ENCODE measurements at places on chromosomes 4 and X.

GRCh38 chr4:55546506-55546755 is 278 bp downstream of the CLOCK start:
- DNase-seq: no peak

DNA sequence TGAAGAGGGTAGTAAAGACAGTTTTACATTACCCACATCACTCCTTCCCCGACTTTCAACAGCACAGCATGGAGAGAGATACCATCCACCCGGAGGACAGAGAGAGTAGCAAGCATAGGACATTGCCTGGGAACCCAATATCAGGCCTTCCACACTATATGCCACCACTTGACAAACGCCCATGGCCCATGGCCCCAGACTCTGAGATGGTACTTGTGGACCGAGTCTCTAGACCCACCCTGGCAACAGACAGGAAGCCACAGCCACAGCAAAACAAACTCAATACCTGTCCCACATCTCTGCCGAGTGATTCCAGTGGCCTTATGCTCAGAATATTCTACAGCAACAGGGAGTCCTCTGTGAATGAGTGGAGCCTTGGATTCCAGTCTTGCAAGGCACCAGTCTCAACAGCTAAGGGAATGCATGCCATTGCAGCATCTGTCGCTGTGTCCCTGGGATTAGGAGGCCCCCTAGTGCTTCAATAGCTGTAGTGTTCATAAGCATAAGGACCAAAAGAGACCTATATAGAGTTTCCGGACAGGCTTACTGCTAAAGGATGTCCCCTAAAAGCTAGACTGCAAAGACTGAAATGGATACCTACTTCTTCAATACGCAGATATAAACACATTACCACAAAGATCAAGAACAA is 14.7 kb upstream of the CT55 start:
- DNase-seq: peak; percentile 43

DNA sequence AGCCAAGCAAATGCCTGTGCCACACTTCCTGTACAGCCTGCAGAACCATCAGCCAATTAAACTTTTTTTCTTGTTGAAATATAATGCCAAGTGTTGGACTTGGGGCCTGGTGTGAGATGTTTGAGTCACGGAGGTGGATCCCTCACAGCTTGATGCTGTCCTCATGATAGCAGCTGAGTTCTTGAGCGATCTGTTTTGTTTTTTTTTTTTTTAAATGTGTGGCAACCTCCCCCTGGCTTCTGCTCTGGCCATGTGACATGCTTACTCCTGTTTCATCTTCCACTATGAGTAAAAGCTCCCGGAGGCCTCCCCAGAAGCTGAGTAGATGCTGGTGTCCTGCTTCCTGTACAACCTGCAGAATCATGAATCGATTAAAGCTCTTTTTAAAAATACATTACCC is 973.3 kb upstream of the FTHL17 start:
- no peak for DNase-seq

DNA sequence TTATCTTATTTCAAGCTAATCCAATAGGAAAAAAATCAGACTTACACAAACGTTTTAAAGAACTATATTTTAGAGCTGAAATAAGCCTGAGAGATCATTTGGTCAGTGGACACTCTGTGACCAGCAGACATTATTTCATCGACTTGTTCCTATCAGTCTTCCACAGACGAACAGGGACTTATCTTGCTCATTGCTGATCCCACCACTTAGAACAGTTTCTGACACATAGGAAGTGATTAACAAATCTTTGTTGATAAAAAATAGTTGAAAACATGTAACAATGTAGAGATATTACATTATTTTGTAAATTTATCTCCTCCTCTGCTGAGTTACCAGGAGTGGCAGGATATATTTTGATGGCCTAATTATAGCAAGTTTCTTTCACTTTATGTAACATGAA is 65.8 kb downstream of the TAPT1 start:
- no peak for DNase-seq

GRCh38 chr4:152408514-152409327 is 127.2 kb downstream of the FBXW7 start:
- peak; percentile 8 for DNase-seq

DNA sequence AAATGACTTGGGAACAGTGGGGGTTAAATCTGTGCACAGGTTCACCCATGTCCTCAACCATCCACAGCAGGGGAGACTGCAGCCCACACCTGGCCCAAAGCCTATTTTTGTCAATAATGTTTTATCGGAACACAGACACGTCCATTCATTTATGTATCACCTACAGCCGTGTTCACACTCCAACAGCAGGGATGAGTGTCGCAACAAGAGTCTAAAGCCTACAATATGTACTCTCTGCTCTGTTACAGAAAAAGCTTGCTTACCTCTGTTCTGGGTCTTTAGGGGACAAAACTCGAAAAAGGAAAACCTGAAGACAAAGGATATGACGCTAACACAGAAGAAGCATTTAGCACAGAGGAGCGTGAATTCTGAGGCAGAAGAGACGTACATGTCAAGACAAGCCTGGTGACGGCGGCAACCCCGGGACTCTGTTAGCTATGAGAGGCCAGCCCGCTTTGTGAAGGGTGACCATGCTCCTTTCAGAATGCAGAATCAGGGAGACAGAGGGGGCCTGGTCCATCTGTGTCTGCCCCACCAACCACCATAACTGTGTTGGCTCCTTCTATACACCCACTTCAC is 45.5 kb downstream of the AFAP1 start:
- DNase-seq: no peak

GRCh38 chrX:155094468-155095061 is 23.3 kb downstream of the BRCC3 start:
- no peak for DNase-seq

GRCh38 chr4:43690116-43690515 is 758.5 kb downstream of the KCTD8 start:
- no peak for DNase-seq

DNA sequence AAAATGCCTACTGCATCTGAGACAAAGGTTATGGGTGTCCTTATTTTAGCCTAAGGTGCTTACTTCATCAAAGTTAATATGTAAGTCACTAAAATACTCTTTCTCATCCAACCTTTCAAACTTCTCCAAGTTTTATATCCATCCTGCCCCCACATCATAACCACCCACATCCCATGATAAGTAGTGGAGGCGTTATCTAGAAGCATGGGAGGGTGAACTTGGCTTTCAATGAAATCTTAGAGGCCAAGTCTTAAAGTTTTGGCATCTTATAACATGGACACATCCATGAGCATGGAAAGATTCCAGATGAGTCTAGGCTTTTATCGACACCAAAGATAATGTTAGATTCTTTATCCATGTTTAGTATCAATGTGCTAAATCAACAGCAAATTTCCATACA is 22.9 kb upstream of the SEC24D start:
- no peak for DNase-seq

DNA sequence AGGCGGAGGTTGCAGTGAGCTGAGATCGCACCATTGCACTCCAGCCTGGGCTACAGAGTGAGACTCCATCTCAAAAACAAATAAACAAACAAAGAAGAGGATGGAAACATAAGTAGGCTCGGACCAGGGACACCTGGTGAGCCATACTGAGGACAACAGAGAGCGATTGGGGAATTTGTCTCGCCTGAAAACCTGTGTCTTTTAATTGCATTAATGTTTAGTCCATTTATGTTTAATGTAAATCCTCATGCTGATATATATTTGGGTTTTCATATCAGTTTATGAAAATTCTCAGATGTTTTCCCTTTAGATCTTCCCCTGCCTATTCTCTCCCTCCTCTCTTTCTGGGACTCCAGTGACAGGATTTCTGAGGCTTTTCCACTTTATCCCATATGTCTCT is 84.6 kb downstream of the EVC start:
- no peak for DNase-seq

GRCh38 chr4:106238820-106239420 is 77.1 kb downstream of the TBCK start:
- DNase-seq: no peak

DNA sequence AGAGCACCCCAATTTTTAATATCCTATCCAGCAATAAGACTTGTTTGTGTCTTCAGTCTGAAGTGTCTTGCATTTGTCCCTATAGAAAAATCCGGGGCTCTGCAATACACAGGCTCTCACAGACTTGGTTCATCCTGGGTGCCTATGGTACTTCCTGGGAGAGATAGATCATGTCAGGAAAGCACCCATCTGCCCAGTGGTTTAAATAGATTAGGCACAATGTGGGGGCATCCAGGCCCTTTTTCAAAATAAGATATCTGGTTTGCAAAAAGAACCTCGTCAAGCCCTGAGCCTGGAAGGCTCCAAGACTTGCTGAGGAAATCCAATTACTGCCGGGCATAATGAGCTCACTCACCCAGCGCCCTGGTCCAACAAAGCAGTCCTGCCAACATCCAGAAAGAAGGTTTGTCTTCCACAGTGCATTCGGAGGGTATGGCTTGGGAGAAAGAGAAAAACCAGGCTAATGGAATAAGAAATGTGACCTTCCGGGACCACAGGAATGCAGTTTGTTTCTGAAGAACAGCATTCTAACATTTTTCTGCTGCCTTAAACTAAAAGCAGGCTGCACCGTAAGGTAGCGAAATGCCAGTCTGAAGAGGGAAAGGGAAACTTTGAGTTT is 11.6 kb downstream of the JAKMIP1 start:
- no peak for DNase-seq

- no peak for DNase-seq
Observed at GRCh38 chrX:79107891-79108718, 36.4 kb upstream of the GPR174 start.

- DNase-seq: no peak
Observed at GRCh38 chr4:127606823-127607222, 25.9 kb upstream of the INTU start.

DNA sequence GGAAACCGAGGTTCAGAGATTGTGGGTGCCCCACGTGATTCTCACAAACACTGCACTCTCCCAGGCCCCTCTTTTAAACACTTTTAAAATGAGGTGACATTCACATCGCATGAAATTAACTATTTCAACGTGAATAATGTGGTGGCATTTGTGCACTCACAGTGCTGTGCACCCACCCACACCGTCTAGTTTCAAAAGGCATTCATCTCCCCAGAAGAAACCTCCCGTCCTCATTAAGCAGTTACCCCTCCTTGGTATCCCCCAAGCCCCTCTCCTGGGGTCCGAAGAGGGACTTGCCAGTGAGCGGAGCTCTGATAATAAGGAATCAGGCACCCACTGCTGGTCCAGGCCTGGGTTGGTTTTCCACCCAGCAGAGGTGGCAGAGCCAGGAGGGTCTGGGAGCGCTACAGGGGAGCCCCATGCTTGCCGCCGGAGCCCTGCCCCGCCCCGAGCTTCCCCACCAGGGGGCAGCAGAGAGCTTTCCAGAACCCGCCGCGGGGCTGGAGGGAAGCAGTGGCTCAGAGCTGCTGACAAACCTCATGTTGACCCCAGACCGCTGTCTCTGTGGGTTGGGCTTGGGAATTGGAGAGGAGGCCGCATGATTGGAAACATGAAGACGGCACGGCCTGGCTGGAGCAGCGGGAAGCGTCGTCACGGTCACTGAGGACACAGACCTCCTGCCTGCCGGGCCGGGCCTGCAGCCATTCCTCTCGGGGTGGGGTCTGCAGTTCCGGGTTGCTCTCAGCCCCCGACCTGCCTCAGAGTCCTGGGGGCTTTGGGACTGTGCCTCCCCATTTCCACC is 27.5 kb upstream of the HTRA3 start:
- peak; percentile 90 for DNase-seq

DNA sequence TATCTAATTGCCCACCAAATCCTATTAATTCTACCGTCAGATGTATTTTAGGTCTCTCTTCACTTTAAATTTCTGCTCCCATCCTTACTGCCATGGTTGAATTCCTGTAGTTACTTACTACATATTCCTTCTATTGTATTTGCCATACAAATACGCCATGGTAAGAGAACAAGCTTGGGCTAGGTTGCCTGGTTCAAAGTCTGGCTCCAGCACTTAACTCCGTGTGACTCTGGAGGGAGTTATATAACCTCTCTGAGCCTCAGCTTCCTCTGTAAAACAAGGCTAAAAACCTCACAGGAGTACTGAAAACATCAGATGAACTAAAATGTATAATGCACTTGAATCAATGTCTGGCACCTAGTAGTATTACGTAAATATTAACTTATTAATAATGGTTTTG is 260.3 kb upstream of the RPS6KA3 start:
- DNase-seq: no peak

- DNase-seq: no peak
Observed at GRCh38 chr4:151690876-151691275, 69.9 kb downstream of the GATB start.

- DNase-seq: no peak
Observed at GRCh38 chrX:84709987-84710386, 207.7 kb upstream of the HDX start.

- no peak for DNase-seq
Observed at GRCh38 chr4:189502841-189503435, 437.7 kb upstream of the FRG1 start.

DNA sequence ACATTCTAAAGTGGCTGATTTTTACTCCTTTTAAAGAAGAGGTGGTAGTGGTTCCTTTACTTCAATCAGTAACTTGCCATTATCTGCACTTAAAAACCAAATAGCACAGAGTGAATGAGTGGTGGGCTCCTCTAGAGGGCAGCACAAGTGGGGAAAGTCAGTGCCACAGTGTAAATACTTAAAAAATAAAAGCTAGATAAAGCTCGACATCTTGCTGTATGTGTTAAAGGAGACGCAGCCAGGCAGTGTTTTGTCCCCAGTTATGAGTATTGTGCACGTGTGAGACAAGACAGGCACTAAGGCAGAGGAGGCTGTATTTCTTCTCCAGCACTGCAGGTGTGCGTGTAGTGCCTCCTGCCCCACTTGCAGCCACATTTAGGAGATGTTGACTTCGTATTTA is 24.6 kb downstream of the NAP1L5 start:
- peak; percentile 44 for DNase-seq

DNA sequence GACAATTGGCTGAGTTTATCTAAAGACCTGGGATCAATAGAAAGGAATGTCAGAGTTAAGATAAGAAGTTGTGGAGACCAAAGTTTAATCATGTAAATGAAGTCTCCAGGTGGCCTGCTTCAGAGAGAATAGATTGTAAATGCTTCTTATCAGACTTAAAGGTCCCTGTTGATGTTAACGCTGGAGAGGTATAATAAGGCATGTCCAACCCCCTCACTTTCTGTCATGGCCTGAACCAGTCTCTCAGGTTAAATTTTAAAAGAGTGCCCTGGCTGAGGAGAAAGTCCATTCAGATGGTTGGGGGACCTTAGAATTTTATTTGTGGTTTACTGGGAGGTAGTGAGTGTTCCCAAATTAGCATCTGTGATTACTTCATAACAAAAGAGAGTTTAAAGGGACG is 86.7 kb downstream of the AKAP4 start:
- no peak for DNase-seq

GRCh38 chrX:110046001-110046400 is 43.1 kb downstream of the TMEM164 start:
- no peak for DNase-seq

DNA sequence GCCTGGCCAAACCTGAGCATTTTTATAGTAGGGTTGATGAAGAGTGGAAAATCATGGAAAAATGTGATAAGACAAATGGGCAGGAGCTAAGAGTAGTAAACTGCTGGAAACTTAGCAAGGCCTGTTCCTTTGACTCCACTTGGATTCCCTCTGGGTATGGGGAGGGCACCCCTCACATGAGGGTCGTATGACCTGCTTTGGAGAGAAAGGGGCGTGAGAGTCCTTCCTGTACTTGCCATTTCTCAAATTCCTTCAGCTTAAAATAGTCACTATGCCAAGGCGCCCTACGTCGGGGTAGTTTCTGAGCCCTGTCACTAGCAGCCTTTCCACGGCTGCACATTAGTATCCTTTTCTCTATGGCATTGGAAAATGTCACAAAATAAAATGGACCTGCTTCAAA is 49.1 kb downstream of the GPRIN3 start:
- DNase-seq: no peak

- DNase-seq: no peak
Observed at GRCh38 chr4:170465429-170465828, 375.7 kb upstream of the AADAT start.
